A549 treated with CpdA at 1 μM for 4 hours (cell line): ENCODE measurements at places on chromosomes 11 and 22. TPM values are rescaled to one million over a fixed set of nuclear protein-coding genes. Genes with fewer than 3 reads are reported as not detected.

The RFPL2 gene
- total RNA-seq: 0.09 to 0.30 TPM (median 0.20 TPM) in 5 replicates

The AIFM3 gene
- total RNA-seq: 2.0 to 4.6 TPM (median 3.5 TPM) in 5 replicates

The ISX gene
- total RNA-seq: not detected in 5 replicates

The CRYBB1 gene
- total RNA-seq: not detected in 5 replicates

The PACSIN3 gene
- total RNA-seq: 25.8 to 36.2 TPM (median 30.0 TPM) in 5 replicates

The SCGB1C1 gene
- not detected in 5 replicates for total RNA-seq

The TSGA10IP gene
- total RNA-seq: not detected in 5 replicates

The EPS8L2 gene
- total RNA-seq: 78.2 to 132 TPM (median 114 TPM) in 5 replicates

The SCGB1D2 gene
- total RNA-seq: not detected in 5 replicates

The PLEKHB1 gene
- 0.41 to 0.86 TPM (median 0.55 TPM) in 5 replicates for total RNA-seq

The IGLL1 gene
- not detected in 5 replicates for total RNA-seq

The OR52I2 gene
- total RNA-seq: not detected in 5 replicates

The PRODH gene
- total RNA-seq: 0.28 to 1.3 TPM (median 0.54 TPM) in 5 replicates

The UPB1 gene
- not detected in 5 replicates for total RNA-seq

The TRAF6 gene
- 6.6 to 7.2 TPM (median 7.0 TPM) in 5 replicates for total RNA-seq

The TREH gene
- total RNA-seq: not detected in 5 replicates
